ENCODE measurements at places on chromosomes 3 and 15. TPM values are rescaled to one million over a fixed set of nuclear protein-coding genes. Genes with fewer than 3 reads are reported as not detected.
A peak's percentile ranks its signal among the peaks of the same experiment; 100 is the strongest.

GMNC gene
- polyA plus RNA-seq: not detected

MFGE8 gene
- 22.1 TPM for polyA plus RNA-seq

DNA sequence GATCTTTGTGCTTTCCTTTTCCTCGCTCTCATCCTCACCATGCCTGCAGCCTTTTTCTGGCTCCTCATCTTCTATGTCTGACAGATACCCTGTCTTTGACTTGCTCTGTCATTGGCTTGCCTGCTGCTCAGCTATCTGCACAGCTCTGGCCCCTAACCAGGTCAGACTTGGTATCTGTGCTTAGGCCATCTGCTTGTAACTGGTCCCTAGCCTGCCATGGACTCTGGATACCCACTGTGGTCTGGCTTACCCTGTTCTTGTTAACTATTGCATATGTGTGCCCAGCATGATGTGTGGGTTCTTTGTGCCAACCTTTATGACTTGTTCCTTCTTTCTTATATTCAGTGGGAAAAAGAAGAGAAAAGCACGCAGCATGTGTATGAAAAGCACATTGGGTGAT lies 109.7 kb upstream of the ROPN1 start:
- no peak for DNase-seq

DNA sequence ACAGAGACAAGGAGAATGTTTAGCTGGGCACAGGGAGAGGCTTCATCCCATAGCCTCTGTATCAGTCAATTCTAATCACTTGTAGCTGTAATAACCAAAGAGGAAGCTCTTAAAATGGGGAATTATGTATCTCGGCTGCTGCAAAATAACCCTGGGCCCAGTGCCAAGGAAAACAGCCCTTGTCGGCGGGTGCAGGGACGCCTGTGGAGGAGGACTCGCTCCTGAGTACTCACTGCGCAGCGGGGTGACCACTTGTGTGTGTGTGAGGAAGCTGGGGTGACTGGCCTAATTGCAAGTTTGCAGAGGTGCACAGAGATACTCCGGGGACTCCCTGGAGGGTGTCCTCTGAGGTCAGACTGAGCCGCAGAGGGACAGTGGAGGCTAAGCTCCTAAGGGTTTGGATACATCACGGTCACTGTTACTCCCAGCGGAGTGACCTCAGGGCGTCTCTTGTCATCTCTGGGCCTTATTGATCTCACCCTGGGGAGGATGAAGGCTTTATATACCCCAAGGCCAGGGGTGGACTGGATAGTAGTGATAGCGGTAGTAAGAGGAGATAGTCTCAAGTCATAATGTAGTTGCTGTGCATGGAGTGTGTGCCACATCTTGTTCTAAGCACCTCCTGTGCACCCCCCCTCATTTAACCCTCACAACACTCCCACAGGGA lies 37.2 kb downstream of the SLC6A6 start:
- no peak for DNase-seq

DNA sequence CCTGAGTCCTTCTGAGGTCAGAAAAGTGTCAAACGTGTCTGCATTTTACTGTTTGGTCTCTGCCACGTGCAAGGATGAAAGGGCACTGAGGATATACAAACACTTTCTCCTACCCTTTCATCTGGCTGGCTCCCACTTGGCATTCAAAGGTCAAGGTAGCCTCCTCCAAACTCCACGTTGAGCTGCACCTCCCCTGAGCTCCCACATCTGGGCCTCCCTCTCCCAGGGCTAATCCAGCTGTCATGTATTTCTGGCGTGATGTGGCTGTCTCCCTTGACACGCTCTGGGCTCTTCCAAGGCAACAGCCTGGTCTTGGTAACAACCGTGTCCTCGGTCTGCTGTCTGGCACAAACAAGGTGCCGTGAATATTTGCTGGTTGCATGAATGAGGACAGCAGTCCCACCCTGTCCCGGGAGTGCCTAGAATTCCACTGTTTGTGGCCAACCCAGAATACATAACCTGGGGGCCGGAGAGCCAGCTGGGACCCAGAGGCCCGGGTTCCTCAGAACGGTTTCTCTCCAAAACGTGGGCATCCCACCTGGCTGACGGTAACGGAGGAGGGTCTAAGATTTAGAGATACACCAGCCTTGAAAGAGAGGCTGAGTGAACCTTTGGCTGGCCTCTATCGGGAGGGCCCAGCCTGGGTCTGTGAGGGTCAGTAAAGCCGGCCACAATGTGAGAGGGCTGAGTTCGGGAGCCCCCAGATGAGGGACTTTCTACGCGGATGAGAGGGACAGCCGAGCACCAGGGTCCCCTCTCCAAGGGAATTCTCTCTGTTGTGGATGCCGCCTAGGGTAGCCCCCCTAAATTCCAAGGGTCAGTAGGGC lies 767 bp downstream of the GLT8D1 start:
- peak; percentile 95 for DNase-seq

DNA sequence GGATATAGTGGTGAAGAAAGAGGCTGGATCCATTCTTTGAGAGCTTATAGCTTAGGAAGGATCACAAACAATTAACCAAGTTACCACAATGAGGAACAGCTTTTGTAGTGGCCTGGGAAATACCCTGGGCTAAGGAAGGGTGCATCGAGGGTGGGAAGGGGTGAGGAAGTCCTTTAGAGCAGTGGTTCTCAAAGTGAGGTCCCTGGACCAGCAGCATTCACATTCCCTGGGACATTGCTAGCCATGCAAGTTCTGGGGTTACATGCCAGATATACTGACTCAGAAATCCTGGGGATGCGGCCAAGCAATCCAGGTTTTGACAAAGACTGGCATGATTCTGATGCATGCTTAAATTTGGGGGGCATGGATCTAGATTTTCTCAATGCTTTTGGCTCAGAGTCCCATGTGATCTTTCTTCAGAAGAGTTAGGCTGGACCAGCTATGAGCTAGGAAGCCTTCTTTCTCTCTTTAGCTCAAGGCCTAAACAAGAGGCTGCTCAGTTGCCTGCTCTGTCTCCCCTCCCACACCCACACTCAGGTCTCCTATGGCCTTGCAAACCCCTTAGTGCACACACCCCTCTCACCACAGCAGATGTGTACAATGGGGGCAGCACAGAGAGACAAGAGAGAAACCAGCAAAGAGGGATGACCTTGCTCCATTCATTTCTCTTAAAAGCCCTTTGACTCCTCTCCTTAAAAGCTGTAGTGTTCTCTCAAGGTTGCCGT lies 1.8 kb upstream of the CCR1 start:
- DNase-seq: no peak
